ENCODE measurements at places on chromosomes 4 and X.

DNA sequence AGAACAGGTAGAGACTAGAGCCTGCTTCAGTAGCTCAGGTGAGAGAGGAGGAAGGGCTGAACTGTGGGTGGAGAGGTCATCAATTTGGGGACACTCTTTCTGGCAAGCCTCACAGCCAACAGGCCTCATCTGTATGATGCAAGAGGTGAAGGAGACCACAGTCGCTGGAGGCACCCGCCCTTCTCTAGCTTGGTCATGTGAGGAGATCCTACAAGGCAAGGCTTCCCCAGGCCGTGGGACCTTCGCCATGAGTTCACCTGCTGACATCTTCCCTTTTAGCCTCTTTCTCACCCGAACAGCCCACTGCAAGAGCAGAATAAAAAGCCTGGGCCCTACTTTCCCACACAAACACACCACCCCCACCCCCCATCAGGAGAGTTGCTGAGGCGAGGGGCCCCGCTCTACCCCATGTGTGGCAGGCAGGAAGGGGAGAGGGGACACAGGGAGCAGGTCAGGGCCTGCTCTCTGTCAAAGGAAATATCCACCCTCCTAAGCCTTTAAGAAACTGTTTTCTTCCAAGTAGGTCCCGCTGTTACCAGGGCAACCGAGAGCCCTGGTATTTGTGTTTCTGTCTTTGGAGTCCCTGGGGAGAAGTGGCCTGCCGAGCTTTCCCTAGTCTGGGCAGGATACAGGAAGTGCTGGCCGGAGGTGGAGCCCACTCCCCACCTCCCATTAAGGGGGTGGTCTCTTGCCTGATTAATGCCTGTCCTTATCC, 8.1 kb downstream of the RTL5 start:
- no peak for DNase-seq

DNA sequence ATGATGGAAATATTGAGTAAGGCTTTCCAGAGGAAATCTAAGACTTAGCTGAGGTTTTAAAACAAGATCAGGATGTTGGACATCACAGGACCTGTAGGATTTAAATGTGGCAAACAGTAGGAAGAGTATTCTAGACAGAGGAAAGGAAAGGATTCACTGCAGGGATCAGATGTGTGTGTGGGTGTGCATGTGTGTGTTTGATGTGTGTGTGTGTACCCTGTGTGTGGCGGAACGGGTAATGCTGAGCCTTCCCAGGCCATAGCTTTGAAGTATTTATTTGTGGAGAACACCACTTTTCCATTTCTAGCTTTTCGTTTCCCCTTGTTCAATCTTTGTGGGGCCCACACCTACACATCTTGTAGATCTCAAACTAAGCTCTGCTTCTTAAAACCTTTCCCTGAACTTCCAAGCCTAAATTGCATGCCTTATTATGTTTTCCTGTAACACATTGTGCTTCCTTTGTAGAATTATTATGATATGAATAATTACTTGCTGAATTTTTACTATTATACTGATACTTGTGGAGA, 6.9 kb downstream of the GUCY1A1 start:
- no peak for DNase-seq

DNA sequence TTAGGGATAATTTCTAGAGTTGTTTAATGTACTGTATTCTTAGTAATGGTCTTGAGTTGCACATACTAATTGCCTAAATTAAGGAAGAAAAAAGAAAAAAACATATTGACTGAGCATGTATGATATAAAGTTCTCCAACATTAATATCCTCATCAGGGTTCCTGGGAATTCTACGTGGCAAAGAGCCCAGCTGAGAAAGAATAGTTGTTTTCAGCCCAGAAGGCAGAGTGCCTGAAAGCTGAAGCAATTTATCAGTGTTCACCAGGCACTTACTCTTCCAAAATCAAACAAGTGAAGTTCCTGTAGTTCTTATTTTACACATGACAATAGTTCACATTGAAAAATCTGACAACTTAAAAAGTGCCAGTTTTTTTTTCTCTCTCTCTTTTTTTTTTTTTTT, 27.7 kb downstream of the YIPF7 start:
- no peak for DNase-seq

DNA sequence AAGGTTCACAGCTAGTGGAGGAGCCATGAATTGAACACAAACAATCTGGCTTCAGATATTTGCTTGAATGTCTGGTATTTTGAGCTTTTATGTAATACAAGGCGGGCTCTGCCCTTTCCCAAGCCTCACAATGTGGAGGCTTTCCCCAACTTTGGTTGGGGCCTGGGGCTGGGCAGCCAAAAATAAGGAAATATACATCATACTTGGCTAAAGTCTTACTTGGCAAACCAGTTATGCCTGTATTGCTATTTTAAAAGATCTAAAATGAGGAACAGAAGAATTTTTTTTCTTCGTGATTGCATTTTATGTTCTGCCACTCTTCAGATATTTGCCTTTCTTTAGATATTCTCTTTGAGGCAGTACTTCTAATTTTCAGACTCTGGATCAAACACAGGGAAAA, 26.1 kb downstream of the ARFIP1 start:
- no peak for DNase-seq

- no peak for DNase-seq
These were observed 264.5 kb upstream of the EMCN start for GRCh38 chr4:100782356-100782755.

- DNase-seq = no peak
These were observed 25.6 kb upstream of the TEX13C start for GRCh38 chrX:125293850-125294780.

DNA sequence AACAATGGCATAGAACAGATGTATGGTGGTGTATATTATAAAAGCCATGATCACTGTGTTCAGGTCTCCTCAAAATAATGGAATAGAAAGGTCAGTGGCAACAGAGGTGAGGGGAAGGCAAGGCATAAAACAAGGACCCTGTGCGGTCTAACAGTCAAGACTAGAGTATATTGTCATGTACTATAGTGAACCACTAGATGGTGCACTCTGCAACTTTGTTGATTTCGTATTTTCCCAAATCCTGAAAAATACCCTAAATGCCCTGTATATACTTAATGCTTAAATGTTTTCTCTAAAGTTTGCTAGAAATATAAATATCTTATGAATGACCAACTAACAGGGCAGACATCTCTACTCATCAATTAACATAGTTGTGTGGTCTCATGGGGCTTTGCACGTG, 453.0 kb downstream of the PCDH11X start:
- DNase-seq = no peak

DNA sequence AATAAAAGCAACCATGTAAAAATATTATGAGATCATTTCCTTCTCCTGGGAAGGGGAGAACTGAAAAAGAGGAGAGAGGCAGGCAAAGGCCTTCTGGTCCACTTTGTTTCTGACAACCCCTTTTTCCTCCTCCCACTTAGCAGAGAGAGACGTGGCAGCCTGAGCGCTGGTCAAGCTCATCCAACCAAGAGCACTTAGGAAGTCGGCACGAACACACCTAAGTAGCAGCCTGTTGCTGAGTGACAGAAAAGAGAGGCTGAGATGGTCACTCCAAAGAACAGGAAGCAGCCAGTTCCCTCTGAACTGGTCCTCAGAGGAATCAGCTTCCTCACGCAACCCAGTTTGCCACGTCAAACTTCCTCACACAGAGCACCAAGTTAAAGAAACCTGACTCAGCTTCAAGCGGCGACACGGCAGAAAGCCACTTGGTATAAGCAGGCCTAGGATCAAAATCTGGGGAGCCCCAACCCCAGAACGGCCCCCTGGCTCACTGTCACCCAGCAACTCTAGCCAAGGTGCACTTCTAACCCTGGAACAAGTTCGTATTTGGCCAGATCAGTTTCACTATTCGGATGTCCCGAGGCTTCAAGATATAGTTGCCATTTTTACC, 861 bp downstream of the SEC24D start:
- peak; percentile 60 for DNase-seq

- no peak for DNase-seq
These were observed 34.8 kb upstream of the USP51 start for GRCh38 chrX:55524487-55524886.

All from CD4-positive, alpha-beta T cell treated with Interleukin-6 for 4 hours (primary cell).